Glutamatergic neuron (in vitro differentiated cells): ENCODE measurements at places on chromosomes 2 and 18.

- no peak for DNase-seq
Measured at GRCh38 chr18:58297198-58297597, 253.2 kb downstream of the NEDD4L start.

DNA sequence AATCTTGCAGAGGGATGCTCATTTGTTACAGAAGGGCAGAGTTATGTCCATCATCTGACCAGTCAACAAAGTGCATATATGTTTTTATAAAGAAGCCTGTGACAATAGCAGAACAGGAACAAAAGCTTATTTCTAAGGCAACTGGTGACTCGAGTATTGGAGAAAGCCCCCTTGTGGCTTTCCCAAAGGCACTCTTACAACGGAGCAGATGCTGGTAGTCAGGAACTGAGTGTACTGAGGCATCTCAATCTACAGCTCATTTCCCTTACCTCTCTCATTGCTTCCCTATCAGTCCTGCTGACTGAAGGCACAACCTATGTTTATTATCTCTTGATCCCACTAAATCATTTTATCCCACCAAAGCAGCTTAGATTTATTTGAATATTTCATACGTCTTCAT is 557.1 kb upstream of the CHAC2 start:
- no peak for DNase-seq

DNA sequence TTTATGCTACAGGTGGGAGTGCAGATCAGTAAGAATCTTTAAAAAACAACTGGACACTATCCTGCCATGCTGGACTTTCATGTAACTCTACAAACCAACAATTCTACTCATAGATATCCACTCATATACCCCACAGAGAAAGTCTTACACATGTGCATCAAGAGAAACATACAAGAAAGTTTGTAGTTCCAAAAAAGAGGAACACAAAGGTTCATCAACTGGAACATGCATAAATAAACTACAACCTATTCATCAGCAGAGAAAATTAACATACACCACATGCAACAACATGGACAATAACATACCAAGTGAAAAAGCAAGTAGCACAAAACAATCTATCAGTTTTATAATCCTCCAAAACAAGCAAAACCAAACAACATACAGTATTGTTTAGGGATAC is 17.0 kb downstream of the TCF4 start:
- DNase-seq: no peak

- DNase-seq: peak; percentile 76
Measured at GRCh38 chr18:26655525-26656430, 107.4 kb upstream of the KCTD1 start.

DNA sequence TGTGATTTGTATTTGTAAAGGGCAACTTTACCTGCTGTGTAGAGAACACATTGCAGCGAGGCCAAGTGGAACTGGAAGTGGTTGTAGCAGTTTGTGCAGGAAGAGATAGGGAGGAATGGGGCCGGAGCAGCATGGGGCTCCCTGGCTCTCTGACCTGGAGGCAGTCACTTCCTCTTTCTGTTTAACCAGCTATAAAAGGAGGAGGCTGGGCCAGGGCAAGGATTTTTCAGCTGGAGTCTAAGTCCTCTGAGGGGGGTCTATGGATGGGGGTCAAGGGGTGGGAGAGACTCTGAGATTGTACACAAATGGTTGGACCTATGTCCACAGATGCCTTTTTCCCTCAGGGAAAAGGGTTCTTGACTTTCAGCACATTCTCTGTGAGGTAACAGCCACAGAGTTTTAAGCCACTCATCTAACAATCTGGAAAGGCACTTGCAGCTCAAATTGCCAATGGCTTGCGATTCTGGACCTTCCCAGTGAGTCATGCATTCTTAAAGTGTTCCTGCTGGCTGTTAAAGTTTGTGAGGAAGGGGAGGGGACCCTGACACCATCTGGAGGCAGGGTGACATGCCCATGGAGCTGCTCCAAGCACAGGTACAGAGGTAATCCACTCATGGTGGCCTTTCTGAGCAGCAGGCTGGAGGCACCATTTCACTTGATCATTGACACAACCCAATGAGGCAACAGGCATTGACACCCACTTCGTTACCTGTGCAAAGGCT is 347.0 kb downstream of the CYRIA start:
- DNase-seq: no peak
